Panc1 (cell line): ENCODE measurements at places on chromosomes 16 and 17.

- DNase-seq = no peak
These were observed 46.4 kb downstream of the GDPD1 start for GRCh38 chr17:59266745-59267144.

GRCh38 chr17:16932611-16933010, 39.3 kb downstream of the TNFRSF13B start:
- DNase-seq = no peak

- no peak for DNase-seq
These were observed 18.5 kb upstream of the APRT start for GRCh38 chr16:88830258-88830657.

GRCh38 chr16:83792391-83792790, 15.4 kb upstream of the HSBP1 start:
- no peak for DNase-seq

DNA sequence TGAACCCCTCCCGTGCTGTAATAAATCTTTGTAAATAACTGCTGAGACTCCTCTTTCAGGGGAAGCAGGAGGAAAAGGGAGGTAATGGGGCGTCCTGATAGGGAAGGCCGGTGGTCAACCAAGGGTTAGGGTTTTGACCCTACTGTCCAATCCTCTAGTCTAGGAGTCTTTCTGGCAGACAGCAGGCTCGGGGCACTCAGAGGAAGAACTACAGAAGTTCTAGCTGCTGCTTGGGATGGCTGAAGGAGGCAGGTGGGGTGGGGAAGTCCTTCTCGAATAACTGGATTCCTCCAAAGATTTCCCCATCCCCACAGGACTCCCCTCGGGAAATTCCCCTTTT, 387 bp upstream of the STARD3 start:
- DNase-seq = no peak

DNA sequence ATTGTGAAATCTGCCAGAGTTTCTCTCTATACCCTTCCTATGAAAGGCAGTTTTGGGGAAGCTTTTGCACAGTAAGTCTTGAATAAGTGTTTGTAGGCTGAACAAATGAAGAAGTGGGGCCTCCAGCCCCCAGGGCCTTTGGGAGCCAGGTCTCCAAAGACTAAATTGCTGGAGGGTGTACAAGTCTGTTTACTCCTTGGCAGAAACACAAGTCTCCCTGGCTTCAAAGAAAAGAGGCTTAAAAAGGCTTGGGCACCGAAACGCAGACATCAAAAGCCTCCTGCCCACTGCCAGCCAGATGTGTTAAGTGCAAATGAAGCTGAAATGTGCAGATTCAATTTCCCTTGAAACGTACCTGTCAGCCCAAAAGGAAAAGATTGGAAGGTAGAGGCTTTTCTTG, 146.3 kb downstream of the TMEM132E start:
- no peak for DNase-seq
